ENCODE measurements at places on chromosomes 6 and 20.

DNA sequence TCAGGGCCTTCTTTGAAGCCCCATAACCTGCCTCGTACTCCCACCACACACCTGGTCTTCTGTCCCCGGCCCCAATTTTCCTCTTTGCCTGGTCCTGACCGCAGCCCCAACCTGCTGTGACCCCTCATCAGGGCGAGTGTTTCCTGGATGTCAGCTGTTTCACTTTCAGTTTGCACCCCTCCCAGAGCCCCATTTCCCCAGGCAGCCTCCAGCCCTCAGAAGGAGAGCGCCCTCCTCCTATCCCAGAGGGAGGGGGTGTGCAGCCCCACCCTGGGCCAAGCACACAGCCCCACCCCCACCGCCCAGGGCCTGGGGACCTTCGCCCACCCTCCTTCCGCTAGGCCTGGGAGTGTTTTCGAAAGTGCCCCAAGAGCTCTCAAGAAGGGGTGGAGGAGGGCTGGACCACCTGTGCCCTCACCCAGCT is 1.5 kb downstream of the BAK1 start:
- DNase-seq: no peak

DNA sequence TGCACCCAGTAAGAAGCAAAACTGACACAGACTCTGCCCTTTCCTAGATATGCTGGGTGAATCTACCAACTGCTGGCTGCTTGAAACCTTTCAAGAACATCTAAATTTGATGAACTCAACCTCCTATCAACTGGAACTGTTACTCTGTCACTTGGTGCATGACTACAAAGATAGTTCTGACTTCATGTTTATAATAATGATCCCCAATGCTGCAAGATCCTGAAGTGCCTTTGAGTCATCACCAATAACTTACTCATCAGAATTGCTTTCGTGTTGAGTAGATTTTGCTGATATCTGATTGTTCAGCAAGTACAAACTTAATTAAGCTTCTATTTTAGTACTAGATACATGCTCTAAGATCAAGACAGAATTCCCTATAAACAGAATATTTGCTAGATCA is 100.2 kb upstream of the ARMC2 start:
- DNase-seq: no peak

- DNase-seq: no peak
Measured at GRCh38 chr6:5120011-5120410, 34.9 kb downstream of the PPP1R3G start.

- no peak for DNase-seq
Measured at GRCh38 chr6:14130435-14131075, 13.0 kb downstream of the CD83 start.

DNA sequence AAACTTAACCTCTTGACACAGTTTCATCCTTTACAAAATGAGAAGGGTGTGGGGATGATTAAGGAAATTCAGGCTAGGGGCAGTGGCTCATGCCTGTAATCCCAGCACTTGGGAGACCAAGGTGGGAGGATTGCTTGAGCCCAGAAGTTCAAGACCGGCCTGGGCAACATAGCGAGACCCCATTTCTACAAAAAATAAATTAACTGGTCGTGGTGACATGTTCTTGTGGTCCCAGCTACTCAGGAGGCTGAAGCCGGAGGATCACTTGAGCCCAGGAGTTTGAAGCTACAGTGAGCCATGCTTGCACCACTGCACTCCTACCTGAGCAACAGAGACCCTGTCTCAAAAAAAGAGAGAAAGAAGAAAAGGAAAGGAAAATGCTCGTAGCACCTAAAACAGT is 9.0 kb downstream of the ZSWIM3 start:
- DNase-seq: no peak

DNA sequence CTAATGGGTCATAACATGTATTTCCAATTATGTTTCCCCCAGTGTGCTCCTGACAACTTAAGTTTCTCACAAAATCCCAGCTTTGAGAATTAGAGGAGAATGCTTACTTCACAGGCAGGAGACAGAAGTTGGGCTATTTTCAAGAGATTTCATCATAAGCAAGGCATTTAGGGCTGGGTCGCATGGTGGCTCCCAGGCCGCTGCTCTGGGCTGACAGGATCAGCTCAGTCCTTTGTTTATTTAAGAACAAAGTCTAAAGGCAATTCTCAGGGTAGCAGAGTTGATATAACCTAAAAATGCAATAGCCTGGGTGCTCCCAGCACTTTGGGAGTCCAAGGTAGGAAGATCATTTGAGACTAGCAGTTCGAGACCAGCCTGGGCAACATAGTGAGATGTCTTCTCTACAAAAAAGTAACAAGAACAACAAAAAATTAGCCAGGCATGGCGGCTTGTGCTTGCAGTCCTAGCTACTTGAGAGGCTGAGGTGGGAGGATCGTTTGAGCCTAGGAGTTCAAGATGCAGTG is 10.9 kb downstream of the FOXQ1 start:
- DNase-seq: no peak

GRCh38 chr6:62283796-62284411 is 2.1 kb downstream of the KHDRBS2 start:
- DNase-seq: no peak

- DNase-seq: no peak
Measured at GRCh38 chr6:27865850-27866356, 46.3 kb downstream of the OR2B2 start.

- no peak for DNase-seq
Measured at GRCh38 chr6:82954356-82954755, 111.3 kb downstream of the UBE3D start.

DNA sequence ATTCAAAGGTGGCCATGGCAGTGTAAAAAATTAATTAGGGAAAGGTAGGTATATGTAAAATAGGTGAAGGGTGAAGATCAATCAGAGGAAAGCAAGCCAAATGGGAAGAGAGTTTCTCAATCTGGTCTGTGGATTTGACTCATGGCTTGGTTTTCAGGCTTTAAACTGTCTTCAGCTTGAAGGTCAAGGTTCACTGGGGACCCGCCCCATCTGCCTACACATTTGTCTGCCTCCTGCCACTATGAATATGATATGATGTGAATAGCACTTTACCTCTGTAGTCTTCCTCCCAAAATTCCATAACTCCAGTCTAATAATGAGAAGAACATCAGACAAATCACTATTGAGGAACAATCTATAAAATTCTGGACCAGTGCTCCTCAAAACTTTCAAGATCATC is 32.3 kb upstream of the THEMIS start:
- DNase-seq: no peak

- no peak for DNase-seq
Measured at GRCh38 chr6:121873595-121873994, 438.1 kb downstream of the GJA1 start.

DNA sequence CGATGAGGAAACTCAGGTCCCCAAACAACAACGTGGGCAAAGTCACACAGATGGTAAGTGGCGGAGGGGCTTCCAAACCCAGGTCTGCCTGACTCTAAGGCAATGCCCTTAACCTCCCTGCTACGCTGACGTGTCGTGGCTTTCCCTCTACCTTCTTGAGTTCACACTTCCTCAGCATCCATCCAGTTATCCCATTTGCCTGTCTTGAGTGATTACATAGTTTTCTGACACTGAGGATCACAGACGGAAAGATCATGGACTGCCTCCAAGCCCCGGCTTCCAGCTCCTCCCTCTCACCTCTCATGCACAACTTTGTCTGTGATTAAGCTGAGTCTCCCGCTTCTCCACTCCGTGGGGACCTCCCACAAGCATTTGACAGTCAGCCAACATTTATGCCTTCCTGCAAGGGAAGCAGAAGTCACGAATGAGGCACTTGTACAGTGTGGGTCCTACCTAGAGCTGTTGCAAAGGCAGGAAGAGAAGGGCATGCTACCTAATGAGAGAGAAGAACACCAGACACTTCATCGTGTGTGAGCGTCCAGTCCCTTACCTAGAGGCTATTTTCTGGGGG is 33.8 kb downstream of the TBC1D7 start:
- DNase-seq: no peak

GRCh38 chr20:32285621-32286371 is 8.3 kb downstream of the KIF3B start:
- no peak for DNase-seq

- no peak for DNase-seq
Measured at GRCh38 chr6:1378065-1379016, 11.0 kb upstream of the FOXF2 start.

- no peak for DNase-seq
Measured at GRCh38 chr20:24314053-24314452, 155.4 kb upstream of the SYNDIG1 start.

DNA sequence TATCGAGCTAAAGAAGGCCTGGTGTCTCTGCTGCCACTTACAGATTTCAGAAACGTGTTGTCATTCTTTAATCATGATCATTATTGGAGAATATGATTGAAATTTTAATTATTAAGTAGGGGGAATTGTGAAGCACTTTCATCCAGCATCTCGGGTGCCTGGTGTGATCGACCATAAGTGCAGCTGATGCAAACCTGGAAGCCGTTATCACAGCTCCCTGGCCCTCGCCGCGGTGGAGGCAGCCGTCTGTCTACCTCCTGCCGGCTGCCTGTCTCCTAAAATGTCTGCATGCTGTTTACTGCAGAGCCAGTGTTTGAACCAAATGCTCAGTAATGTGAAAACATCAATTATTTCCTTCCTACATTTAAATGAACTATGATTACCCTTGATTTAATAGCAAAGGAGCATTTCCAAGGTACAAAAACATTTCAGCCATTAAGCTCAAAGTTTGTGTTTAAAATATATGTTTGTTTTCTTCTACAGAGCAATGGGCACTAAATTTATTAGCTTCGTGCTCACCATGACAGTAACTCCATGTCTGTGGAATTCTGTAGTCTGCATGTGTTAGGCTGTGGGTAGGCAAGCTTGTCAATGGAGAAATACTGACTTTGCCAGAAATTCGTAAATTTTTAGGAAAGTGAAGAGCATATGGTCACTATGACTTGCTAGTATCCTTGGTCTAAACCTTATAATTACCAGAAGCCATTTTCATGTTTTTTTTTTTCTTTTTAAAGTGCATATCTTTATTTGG is 184.5 kb upstream of the AGPAT4 start:
- DNase-seq: no peak

GRCh38 chr20:41045671-41046070 is 17.0 kb downstream of the TOP1 start:
- DNase-seq: no peak

DNA sequence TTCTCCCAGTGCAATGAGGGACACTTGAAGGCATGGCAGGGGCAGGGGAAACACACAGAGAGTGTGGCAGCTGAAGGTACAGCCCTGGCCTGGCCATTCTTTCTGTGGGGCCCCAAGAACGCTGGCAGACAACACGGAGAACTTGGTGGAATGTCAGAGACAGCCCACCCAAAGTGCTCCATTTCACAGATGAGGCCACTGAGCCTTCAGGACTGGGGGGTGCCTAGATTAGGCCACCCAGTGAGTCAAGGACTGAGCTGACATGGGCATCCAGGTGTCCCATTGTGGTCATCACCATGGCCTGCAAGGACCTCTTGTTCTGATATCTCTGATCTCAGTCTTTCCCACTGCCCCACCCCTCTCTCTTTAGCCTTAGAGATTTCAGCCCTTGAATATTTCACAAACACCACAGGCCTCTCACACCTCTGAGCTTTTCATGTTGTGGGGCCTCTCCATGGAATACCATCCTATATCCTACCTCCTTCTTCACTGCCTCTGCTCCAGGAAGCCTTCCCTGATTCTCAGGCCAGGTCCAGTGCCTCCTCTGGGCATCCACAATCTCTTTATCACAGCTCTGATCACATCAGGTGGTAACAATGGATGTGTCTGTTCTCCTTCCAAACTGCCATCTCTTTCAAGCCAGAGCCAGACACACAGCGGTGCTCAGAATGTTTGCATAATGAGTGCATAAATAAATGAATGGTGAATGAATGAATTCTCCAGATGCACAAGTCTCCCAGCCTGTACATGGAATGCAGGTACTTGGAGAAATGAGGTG is 2.0 kb upstream of the RSPO4 start:
- DNase-seq: no peak

DNA sequence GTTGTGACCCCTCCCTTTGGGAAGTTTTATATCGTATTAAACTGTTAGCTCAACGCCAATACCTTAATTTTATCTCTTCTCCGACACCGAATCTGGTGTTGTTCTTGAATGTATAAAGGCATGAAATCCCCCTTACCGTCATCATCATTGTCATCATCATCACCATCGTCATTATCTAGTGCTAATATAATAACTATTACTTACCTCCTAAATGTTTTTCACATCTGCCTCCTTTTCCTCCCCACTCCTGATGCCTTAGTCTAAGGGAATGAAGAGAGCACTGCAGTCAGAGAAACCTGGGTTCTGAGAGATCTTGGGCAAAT is 677 bp upstream of the ZBTB24 start:
- DNase-seq: no peak

DNA sequence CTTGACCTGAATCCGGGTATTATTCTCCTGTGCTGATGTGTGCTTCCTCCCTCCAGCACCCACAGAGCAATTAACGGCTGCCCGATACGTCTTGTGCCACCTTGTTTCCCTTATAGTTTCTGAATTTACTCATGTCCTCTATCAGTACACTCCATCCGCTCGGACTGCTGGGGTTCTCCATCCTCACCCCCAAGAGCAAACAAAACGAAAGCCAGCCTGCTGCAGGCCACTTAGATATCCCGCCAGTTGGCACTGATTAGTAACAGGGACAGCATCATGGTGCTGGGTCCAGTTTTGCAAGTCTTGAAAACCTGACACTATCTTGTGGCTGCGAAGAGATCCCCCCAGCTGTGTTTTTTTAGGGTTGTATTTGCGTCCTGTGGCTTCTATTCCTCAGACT is 71.8 kb downstream of the SSR1 start:
- no peak for DNase-seq

GRCh38 chr6:37485291-37485702 is 14.4 kb downstream of the CCDC167 start:
- DNase-seq: no peak

DNA sequence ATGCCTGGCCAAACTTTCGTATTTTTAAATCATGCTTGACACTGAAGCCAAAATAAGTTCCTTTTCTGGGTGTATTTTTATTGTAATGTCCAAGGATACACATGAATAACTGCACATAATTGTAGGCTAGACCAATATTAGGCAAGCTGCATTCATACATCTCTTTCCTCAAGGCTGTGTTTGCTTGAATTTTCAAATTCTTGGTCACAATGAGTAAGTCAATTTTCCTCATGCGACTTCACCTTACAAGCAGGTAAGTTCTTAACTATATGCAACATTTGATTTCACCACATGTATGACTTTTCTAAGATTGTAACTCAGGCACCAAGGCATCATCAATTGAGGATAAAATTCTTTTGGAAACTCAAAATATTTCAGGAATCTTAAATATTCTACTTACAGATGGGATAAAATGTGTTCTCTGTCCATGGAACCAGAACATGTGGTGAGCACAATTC is 112.4 kb upstream of the ZNF217 start:
- DNase-seq: no peak

GRCh38 chr6:82741996-82742385 is 323.6 kb downstream of the UBE3D start:
- no peak for DNase-seq

GRCh38 chr6:128538763-128539162 is 18.4 kb upstream of the PTPRK start:
- no peak for DNase-seq

- DNase-seq: no peak
Measured at GRCh38 chr20:58498470-58499068, 16.6 kb downstream of the APCDD1L start.

- DNase-seq: no peak
Measured at GRCh38 chr6:47633141-47633540, 65.2 kb upstream of the ADGRF4 start.
